ENCODE measurements at places on chromosomes 6 and 20.

- DNase-seq: no peak
Measured at GRCh38 chr6:89161326-89162046, 15.6 kb downstream of the PM20D2 start.

DNA sequence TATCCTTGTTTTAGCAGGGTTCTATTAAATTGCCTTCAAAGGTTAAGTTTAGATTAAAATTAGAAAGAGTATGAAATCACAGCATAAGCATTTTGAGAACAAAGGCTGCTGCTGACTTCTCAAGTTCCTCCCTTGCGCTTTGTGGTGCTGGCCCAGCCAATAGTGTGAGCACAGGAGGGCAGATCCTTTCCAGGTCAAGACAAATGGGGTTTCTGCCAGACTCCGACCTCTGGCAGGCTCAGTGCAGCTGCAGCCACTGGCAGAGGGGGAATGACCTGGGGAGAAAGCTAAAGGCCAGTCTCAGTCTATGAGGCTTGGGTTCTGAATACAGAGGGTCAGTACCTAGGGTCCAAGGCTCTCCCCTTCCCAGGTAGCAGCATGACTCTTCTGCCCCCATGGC is 27.0 kb downstream of the CLIC5 start:
- no peak for DNase-seq

DNA sequence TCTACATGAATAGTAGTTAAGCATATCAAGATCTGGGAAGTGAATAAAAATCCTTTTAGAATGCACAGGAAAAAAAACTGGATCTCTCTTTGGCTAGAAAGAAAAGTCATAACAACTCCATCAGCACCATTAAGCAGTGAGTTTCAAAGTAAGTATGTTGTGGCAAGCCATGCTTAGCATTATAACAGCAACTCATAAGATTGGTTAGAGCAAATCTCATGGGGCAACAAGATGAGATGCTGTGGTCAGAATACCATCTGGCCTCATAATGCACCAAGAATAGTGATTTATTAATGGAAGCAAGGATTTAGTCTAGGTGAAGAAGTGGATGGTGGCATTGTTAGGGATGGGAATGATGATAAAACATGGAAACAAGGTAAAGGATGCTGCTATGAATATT is 159.4 kb downstream of the PHF3 start:
- no peak for DNase-seq

DNA sequence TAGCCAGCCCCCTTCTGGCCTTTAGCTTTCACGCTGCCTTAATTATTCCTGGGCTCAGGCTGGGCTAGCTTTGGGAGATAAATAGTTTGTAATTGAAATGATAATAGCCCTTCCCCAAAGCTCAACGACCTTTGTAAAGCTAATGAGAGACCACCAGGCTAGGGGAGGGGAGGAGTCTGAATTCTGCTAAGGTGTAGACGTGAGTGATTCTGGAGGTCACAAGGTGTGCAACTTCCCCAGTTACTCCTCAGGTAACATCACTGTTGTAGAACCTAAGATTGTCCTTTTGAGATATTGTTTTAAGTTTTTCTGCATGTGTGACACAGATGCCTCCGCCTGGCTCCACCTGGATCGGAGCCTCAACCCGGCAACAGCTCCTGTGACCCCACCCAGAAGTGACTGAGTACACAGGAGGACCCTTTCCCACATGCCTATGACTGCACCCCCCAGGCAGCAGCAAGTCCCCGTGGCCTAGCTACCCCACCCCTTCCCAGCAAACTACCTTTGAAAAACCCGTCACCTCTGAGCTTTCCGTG is 5.8 kb upstream of the GPR31 start:
- DNase-seq: no peak

GRCh38 chr20:2691127-2691526 is 1.5 kb upstream of the EBF4 start:
- DNase-seq: no peak

DNA sequence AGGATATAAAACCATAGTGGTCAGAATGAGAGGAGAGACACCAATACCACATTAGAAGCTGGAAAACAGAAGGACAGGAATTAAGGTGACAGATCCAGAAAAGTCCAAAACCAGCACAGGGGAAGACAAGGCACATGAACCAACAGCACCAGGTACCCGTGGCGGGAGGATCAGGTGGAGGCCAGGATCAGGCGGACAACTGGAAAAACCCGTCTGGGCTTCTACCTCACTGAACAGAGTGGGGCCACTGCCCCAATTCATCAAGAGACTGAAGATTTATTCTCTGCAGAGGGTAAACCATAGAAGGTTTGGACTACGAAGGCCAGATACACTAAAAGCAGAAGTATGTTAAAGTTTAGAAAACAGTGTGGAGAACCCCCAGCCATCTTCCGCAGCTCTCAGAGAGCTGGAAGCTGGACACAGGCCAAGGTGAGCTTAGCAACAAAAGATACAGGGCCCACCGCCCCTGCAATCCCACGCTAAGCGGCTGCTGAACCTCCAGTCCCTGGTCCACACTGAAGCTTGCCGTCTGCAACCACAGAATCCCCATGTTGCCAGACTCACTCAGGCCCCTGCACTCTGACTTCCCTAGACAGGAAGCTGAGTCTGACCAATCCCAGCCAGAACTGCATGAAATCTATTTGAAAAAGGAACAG is 29.9 kb downstream of the ABHD12 start:
- peak; percentile 54 for DNase-seq

DNA sequence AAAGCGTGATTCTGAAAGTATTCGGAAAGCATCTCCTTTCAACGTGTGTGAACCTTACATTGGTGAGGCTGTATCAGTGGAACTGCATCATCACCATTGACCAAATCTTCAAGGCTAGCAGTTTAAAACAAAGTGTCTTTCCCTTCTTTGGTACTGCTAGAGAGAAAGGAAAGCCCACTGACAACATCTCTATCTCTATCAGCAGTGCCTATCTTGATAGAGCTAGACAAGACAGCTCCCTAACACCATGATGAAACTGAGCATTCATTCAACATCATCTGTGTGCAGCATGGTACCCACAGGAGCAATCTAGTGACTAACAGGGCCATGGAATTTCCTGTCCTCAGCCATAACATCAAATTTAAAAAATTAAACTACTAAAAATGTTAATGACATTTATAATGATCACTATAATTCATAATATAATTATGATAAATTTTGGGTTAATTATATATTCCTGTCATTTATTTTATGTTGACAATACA is 31.5 kb upstream of the EDN1 start:
- no peak for DNase-seq

GRCh38 chr6:20335872-20336271 is 65.8 kb upstream of the E2F3 start:
- DNase-seq: no peak

DNA sequence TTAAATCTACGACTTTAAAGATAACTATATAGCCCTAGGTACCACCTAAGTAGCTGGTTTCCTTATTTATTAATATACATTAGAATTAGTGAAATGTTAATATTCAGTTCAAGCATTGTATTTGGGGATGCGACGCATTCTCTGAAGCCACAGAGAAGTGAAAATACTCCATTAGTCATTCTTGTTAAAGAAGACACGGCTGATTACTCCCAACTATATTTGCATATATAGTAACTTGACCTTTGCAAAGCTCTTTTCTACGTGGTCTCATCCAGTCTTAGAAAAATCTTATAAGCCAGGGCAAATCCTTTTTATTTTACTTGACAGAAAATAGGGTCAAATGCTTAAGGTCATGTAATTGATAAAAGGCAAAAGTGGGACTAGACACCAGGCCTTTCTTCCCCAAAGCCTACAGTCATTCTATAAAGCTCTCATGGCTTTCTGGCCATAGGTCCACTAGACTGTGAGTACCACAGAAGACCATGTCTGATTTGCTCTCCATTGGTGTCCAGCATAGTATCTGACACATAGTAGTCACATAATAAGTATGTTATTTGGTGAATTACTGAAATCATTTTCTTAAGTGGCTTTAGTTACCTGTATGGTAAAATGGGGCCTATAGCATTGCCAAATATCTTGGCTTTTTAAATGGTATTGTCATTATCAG is 11.3 kb downstream of the ZHX3 start:
- DNase-seq: no peak

GRCh38 chr6:37906121-37906520 is 86.6 kb downstream of the ZFAND3 start:
- DNase-seq: no peak

GRCh38 chr6:137661601-137662000 is 167.4 kb upstream of the OLIG3 start:
- no peak for DNase-seq

DNA sequence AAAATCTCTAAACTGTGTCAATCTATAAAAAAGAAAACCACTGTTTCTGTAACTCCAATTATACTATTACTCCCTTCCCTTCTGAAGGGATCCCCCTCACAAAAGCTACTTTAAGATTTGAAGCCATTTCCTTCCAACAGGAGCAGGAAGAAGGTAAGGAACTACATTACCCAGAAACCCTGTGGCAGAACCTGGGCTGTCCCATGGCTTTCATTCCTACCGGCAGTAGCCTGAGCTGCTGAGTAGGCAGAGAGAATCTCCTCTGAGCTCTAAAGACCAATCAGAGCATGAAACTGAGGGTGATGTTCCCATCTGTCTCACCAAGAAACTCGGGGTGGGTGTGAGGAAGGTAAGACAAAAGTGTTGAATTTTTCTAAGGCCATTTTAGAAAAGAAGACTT is 108.0 kb upstream of the LRFN2 start:
- DNase-seq: peak; percentile 82

DNA sequence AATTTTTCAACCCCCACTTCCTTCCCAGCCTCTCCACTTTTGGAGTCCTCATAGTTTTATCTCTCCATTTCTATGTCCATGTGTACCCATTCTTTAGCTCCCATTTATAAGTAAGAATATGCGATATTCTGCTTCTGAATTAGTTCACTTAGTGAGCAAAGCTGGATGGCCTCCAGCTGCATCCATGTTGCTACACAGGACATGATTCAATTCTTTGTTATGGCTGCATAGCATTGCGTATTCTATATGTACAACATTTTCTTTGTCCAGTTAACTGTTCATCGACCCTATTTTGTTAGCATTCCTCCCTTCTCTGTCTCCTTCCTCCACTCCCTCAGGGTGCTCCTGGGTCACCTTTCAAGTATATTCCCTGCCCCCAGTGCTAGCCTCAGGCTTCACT is 210.0 kb upstream of the SSTR4 start:
- no peak for DNase-seq

DNA sequence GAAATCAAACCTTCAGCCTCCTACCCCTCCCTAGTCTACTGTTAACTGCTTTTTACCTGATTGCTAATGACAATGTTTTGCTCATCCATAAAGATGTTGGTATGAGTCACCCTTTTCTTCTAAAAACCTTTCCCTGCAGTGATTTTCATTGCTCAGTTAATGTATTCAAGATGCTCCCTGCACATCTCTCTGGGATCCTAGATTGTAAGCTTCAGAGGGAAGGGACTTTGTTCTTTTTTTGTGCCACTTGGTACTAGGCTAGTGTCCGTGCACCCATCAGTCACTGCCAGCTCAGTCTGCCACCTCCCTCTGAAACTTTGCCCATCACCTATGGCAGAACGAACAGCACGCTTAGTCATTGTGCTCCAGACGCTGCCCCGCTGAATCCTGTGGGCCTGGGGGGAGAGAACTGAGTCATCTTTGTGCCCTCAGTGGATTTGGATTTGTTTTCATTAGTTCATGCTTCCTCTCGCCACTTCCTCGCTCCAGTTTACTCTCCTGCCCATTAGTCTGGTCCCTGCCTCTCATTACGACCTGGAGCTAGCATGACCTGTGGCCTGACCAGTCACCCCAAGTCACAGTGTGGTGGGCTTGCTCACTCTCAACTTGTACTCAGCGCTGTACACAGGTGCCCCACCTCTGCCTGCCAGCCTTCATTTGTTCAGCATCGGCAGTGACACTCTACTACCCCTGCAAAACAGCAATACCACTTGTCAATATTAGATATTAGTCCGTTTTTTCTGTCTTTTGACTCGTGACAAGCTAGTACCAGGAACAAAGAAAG is 78.0 kb upstream of the TMEM181 start:
- DNase-seq: no peak

GRCh38 chr6:21992178-21992967 is 304.5 kb downstream of the PRL start:
- DNase-seq: no peak

- no peak for DNase-seq
Measured at GRCh38 chr6:5506597-5506996, 245.3 kb downstream of the FARS2 start.

DNA sequence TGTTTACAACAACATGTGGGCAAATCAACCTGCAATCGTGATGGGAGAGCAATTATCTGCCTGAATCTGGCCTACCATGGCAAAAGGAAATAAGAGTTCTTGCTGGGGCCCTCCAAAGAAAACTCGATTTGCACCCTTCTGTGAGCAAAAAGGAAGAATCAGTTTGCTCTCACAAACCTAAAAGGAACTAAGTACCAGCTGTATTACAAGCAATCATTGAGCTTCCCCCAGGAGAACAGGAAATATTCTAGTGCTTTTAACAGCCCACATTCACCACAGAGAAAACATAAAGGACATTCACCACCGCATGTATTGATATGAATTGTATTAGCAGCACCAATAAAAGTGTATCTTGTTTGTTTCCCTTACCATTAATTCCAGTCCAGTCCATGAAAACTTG is 75.0 kb downstream of the MBOAT1 start:
- DNase-seq: no peak

- DNase-seq: no peak
Measured at GRCh38 chr20:24632581-24632980, 163.2 kb downstream of the SYNDIG1 start.

DNA sequence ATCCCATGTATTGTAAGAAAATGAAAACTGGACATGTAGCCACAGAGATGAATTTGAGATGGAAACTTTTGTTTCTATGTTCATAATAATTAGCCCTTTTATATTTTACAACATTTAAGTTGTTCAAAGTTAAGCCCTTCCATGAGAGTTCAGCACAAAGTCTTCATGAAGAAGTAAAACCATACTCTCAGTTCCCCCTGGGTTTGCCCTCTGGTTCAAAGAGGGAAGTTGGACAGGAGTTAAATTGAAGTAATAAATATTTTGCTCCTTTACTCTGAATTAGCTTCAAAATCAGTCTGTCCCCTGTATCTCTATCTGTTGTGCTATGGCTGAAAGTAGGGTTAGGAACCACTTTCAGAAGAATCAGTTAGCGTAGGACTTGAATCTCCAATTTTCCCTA is 31.1 kb downstream of the PHACTR2 start:
- DNase-seq: no peak

- DNase-seq: no peak
Measured at GRCh38 chr6:40541556-40542174, 45.5 kb downstream of the LRFN2 start.

- DNase-seq: peak; percentile 12
Measured at GRCh38 chr6:167898673-167899311, 72.1 kb downstream of the AFDN start.

- no peak for DNase-seq
Measured at GRCh38 chr6:73867411-73867810, 171.4 kb downstream of the CD109 start.

- peak; percentile 3 for DNase-seq
Measured at GRCh38 chr6:154805288-154805911, 72.2 kb downstream of the SCAF8 start.

DNA sequence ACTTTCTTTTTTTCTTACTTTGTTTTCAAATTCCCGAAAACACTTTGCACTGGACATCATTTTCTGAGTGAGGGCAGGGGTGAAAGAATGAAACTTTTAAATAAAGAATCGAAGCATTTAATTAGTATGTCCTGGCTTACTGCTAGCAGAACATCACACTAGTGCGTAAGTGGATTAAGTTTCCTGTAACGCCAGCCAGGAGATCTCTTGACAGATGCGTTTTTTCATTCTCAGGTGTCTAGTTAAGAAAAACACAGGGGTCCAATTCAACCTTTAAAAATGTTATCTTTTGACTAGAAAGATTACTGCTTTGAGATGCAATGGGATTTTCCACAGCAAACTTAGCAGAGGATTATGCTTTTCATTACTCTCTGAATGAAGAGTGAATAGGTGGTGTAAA is 858.8 kb upstream of the EPHA7 start:
- DNase-seq: no peak

- no peak for DNase-seq
Measured at GRCh38 chr6:67331304-67331703, 1303.8 kb upstream of the ADGRB3 start.

All from NCI-H510A treated with DMSO at 0.1 percent for 48 hours (cell line).